ENCODE measurements at places on chromosomes 11 and 22. TPM values are rescaled to one million over a fixed set of nuclear protein-coding genes. Genes with fewer than 3 reads are reported as not detected.

- no peak for DNase-seq
Observed at GRCh38 chr11:1854132-1854948, 1.5 kb downstream of the LSP1 start.

GRCh38 chr11:119426142-119426541 is 3.2 kb upstream of the THY1 start:
- DNase-seq = no peak

GRCh38 chr11:59643390-59643789 is 25.4 kb downstream of the PATL1 start:
- DNase-seq = no peak

GRCh38 chr11:18521122-18521521 is 5.6 kb downstream of the TSG101 start:
- DNase-seq = no peak

DNA sequence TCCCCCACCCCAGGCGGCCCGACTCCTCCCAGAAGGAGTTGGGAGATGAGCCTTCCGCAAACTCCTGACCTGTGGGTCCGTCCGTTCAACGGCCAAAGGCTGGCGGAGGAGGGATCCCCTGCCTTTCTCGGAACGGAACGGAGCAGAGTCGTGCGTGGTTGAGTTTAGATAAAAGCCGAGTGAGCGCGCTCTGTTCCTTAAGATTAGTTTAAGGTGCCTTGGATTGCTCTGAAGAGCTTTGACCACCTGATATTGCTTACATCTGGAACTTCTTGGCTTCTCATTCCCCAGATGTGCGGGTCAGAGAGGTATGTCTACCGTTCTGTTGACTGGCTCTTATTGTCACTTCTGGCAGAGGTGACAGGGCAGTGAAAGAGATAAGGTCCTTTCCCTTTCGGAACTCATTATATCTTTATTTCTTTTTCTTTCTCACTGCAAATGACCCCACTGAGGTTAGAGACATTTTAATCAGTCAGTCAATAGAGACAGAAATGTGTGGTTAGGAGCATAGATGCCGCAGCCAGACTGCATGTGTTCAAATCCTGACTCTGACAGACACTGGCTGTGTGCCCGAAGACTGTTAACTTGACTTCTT is at the start of gene TRIM6:
TRIM6 (plus strand) TSS at position 31 of the 595 bp plus-strand sequence; CDS start at position 292, 261 bp downstream.
- DNase-seq = peak; percentile 6

DNA sequence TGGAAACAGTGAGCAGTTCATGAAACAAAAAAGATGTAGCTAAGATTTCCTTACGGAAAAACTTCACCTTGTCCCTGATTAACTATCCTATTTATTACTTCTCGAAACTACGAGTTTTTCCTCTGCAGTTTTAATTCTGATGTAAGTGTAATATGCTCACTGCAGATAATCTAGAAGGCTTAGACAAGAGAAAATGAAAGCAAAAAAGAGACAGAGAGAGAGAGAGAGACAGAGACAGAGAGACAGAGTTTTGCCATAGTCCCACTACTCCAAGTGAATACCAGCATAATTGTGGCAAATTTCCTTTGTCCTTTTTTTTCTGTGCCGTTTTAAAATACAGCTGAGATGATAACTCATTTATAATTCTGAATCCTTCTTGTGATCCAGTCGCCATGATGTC is 24.8 kb downstream of the FSHB start:
- no peak for DNase-seq

DNA sequence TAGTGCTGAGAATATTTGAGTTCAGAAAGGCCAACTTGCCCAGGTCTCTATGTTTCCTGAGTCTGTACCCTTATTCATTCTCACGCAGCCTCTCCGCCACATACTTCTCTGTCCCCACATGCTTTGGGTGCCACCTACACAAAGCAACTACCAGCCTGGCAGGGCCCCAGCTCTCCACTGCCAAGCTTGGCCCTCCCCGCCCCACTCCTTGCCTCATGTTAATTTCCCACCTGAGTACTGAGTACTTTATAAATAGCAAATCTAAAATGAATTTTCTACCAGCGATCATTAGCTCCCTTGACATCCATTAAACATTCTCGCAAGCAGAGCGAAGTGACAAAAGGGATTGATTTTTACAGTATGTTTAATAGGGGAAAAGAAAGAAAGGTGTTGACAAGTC is 20.8 kb downstream of the NTM start:
- no peak for DNase-seq

DNA sequence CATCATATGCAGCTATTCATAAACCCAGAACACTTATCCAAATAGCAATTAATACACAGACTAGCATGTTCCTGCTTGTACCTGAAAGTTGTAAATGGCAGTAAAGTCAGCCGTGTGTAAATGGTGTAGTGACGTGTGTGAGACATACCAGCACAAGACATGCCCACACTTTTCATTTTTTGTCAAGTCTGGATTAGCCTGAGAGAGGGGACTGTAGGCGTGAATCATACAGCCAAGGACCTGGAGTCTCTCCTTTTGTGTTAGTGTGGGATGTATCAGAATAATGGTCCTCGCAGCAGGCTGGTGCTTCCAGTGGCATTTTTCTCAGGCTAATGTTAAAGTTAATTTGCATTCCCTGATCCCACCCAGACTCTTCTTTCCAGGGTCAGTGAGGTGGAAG is 116.8 kb upstream of the BMAL1 start:
- no peak for DNase-seq

DNA sequence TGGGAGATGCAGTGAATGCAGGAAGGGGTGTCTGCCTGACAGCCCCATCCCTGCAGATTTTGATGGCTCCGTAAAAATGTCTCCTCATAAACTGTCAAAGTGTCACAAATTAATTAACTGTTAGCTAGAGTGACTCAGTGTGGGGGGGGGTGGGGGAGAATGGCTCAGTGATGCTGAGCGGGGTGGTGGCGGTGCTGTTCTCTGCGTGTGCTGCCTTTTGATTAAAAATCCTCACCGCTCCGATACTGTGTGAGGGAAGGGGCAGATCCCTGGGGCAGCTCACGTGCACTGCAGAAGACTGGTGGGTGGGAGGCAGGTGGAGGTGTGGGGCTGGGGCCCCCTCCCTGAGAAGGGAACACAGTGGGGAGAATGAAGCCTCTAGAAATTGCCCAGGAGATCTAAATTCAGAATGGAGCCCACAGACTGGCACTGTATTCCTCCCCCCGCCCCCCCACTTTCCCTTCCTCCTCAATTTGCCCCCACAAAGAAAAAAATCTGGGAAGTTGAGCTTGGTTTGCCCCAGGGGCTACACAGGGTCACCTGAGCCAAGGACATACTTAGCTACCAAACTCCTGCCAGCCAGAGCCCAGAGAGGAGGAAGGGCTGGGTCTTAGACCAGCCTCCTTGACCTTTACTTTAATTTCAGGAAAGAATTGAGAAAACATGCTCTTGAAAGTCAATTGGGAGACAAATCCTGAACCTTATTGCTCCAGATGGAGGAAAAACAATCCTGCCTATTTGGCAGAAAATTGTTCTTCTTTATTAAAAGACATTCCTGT is 39.8 kb downstream of the DRD2 start:
- no peak for DNase-seq

The MS4A14 gene
- not detected for total RNA-seq

The ZNF202 gene
- total RNA-seq = 17.4 TPM

The TEX54 gene
- not detected for total RNA-seq

Measured in CD4-positive, alpha-beta memory T cell (primary cell).